ENCODE measurements at places on chromosomes 3 and 15.

GRCh38 chr3:79461129-79461792 lies 306.5 kb downstream of the ROBO1 start:
- DNase-seq, result no peak

GRCh38 chr3:177055605-177056571 lies 141.4 kb downstream of the TBL1XR1 start:
- peak; percentile 13 for DNase-seq

DNA sequence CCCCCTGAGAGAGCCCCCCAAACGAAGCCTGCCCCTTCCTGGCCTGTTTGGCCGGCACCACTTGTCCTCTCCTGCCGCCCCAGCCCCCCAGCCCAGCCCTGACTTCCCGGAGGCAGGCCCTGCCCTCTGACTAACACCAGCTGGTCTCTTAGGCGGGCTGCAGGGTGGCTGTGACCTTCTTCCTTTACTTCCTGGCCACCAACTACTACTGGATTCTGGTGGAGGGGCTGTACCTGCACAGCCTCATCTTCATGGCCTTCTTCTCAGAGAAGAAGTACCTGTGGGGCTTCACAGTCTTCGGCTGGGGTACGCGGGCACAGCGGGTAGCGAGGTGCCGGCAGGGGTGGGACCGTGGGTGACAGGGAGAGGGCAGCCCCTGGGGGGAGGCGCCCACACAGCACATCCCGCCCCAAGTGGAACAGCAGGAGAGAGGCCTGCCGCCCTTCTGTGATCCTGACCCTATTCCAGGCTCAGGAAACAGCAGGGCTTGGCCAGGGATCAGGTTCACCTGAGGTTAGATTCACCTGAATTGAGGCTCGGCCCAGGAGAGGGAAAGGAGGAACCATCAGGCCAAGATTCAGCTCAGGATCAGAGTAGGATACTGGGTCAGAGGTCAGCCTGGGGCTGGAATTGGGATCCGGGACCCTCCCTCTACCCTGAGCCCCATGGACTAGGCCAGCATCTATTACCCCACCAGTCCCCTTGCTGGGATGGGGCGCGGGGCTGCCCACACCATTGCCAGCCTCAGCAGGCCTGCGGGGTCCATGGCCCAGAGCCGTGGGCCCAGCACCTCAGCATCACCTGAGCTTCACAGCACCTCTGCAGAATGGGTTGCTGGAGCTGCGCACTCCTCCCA lies 21.9 kb downstream of the PTH1R start:
- DNase-seq, result no peak

- DNase-seq, result no peak
Measured at GRCh38 chr3:36248374-36248773, 131.9 kb upstream of the STAC start.

DNA sequence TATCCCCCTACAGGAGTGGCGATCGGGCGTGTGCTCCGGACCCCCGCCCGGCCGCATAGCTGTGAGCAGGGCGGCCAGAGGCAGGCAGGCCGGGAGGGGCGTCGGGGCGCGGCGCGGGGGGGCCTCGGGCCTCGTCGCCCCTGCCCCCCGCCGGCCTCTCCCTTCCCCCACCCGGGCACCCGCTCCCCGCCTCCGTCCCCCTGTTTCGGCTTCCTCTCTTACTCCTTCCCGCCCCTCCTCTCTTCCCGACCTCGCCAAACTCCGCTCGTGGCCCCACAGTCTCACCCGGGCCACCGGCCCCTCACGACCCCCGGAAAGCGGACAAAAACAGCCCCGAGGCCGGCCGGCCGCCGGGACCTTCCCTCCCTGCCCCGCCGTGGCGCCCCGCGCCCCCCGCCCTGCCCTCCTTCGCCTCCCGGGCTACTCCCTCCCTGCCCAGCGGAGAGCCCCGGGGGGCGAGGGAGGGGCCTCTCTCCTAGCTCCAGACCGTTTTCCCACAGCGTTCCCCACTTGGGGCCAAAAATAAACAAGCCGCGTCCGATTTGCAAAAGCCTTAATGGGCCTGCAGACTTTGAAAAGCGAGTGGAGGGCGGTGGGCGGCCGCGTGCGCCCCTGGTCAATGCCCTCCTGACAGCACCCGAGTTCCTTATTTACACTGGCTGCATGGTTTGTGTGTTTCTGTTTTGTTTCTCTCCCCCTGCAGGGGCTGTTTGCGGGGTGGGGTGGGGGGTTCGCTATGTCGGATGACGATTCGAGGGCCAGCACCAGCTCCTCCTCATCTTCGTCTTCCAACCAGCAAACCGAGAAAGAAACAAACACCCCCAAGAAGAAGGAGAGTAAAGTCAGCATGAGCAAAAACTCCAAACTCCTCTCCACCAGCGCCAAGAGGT lies 1.0 kb downstream of the UBE2E1 start:
- peak; percentile 55 for DNase-seq

DNA sequence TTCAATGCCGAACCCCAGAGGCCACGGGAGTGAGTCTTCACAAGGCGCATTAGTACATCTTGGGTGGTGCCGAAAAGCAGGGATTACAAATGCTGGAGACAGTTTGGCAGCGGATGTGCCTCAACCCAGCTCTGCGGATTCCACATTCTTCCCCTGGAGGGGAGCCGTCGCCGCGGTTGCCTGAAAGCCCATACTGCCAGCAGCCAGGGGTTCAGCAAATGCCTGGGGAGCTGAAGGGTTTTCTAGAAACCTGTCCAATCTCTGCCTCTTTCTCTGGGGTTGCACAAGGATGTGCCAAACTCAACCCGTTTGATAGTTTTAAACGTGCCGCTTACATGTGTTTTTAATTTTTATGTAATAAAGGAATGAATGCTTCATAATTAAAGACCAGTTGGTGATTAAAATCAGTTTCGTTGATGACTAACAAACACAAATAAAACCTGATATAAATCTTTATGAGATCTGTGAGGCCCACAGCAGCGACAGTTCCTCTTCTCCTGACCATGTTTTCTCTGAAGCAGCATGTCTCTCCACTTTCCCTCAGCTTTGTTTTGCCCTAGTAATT lies 74.6 kb upstream of the LEKR1 start:
- no peak for DNase-seq

- no peak for DNase-seq
Measured at GRCh38 chr3:142275856-142276255, 50.5 kb upstream of the GK5 start.

DNA sequence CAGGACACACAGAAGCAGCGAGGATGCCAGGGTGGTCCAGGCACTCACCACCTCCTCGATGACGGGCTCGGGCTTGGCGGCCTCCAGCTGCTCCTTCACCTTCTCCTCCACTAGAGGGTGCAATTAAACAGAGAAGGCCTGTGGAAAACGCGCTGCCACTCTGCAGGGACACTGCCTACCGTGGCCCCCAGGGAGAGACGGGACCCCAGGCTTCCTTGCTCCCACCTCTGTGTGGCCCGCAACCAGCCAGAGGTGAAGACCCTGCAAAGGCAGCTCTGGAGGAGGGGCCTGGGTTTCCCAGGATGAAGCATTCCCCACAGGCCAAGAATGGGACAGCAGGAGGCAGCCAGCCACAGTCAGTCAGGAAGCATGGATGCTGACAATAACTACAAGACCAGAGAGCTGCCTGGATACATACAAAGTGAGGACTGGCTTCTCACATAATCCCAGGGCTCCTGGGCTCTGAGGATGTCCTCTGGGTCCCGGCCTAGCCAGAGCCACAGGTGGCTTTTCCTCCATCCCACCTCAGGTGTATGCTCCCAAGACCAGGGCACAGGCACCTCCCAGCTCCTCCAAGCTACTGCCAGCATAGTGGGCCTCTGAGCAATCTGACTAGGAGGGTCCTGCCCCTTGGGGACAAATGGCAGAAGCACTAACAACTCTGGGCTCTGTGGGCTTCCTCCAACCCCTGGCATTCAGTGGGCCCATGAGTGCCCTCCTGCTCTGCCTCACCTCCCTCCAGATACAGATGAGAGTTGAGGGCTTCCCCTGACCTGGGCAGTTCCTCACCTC lies 46.2 kb downstream of the PTH1R start:
- DNase-seq, result peak; percentile 54

GRCh38 chr3:46194868-46195553 lies 13.1 kb downstream of the CCR1 start:
- DNase-seq, result no peak

DNA sequence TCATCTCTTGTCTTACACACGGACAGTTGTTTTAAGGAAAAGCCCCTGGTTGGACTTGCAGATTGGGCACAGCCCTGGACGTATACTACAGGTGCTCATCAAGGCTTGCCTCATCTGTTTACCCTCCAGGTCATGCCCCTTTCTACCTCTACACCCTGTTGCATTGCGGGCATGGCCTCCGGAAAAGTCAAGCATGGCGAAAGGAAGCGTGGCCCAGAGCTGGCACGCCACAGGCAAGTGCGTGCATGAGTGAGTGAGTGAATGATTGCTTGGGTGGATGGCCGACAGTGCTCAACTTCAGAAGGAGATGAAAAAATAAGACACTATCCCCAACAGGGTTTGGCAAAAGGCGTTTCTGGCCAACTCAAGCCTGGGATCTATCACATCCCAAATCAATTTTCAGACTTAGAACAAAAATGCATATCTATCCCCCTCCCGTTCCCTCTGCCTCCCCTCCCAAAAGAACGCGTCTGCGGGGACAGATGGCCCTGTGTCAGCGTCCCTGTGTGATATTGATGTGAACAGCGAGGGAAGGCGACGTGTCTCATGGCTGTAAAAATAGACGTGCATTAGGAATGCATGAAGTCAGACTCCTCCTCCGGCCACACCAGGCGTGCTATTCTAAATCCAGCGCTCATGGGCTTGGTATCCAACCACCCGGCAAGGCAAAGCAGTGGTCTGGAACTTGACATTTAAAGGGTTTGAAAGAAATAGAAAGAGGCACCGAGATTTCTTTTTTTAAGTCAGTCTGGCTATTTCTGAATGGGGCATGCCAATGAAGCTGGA lies 96.0 kb downstream of the RPLP1 start:
- DNase-seq, result no peak

- DNase-seq, result no peak
Measured at GRCh38 chr3:78721771-78722543, 1045.8 kb downstream of the ROBO1 start.

- DNase-seq, result peak; percentile 76
Measured at GRCh38 chr15:74438721-74439316, 5.1 kb upstream of the SEMA7A start.

DNA sequence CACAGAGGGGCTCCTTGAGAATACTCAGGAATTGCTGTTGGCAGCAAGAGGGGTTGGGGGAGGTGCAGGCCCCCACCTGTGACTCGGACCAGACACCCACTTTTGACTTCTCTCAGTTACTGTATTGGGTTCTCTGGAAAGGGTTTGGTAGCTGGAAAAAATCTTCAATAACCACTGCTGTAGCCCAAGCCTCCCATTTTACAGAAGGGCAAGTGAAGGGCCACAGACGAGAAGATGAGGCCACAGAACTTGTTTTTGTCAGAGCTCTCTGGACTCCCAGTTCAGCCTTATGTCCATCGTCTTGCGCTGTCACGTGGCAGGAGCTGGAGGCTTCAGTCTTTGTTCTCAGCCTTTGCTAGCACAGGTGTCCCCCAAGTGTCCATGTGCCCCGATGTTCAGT lies 12.7 kb upstream of the TATDN2 start:
- no peak for DNase-seq

- peak; percentile 60 for DNase-seq
Measured at GRCh38 chr3:138347960-138348753, at the start of gene MRAS. Gene MRAS (plus strand): TSS chr3:138348579. CDS start chr3:138372884, 24,305 bp downstream.

DNA sequence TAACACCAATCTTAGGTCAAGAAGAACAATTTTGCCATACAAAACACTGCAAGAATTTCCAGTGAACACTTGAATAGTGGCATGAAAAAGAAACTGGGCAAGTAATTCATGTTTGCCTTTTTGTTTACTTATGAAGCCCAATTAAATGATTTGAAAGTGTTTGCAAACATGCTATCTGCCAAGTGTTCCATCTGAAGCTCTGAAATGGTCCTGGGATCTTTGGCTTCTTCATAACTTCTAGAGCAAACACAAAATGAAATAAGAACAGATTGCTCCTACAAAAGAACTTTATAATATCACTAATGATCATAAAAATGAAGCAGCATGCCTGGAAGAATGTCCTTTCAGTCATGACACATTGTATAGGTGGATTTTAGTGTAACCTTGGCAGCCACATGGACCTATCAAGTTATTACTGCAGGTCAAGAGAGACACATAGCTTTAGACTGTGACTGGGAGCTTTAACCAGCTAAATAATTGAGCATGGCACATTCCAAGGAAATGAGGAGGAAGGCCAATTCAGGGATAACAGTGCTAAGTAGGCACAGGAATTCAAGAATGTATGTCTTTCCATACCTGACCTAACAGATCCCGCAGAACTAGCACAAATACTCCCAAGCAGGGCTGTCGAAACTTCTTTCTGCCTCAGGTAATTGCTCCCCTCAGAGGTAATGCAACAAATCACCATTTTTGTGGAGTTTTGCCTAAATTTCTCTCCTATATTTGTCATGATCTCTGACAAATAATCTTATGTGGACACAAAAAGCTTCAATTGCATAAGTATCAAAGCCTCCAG lies 144.6 kb downstream of the DUT start:
- DNase-seq, result no peak

DNA sequence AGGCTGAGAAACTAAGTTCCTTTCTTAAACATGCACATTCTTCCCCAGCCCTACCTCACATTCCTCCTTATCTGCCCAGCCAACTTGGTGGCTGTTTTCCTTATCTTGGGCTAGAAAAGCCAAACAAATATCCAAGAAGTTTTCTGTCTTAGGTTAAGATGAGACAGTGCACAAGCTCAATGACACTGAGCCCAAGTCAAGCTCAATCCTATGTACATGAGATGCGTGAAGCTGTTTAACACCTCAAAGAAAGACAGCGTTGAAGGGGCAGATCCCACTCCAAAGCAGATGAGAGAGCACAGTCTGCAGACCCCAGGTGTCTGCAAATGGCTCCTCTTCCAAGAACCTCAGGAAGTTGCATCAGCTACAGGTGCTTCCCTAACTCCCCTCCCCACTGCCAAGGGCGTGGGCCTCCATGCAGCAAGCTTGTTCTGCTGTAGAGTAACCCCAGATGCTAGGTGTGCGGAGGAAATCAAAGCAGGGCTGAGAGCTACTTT lies 16.6 kb downstream of the LRRC2 start:
- peak; percentile 89 for DNase-seq

DNA sequence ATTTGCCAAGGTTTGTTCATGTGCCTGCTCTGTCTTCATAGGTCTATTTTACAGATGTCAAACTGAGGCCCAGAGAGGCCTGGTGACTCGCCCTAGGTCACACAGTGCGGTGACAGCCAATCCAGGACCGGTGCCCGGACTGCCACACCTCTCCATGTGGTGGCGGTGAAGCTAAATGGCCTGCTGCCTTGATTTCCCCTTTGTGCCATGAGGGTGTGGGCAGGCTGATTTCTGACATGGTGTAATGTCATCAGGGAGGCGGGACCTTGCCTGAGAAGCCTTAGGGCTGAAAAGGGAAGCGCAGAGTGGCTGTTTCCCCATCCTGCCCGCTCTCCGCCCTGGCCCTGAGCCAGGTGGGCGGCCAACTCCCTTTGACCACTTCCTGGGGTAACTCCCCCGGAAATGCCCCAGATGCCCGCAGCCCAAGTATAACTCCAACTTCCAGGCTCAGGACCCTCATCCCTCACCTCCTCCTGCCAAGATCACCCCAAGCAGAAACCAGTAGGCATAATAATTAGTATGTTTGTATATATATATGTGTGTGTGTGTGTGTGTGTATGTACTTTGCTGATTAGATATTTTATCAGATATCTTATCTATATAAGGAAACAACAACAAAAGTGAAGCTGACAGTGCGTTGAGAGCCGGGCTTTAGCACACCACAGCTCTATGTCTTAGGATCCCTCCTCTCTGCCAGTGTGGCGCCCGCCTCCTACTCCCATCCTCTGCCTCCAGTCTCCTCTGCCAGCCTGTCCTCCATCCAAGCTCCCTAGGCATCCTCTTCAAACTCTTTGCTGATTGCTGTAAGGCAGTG lies 63.9 kb downstream of the IQSEC1 start:
- peak; percentile 36 for DNase-seq
